ENCODE measurements at places on chromosomes 5 and 9.

GRCh38 chr5:125112196-125112595 is 365.8 kb upstream of the ZNF608 start:
- no peak for DNase-seq

DNA sequence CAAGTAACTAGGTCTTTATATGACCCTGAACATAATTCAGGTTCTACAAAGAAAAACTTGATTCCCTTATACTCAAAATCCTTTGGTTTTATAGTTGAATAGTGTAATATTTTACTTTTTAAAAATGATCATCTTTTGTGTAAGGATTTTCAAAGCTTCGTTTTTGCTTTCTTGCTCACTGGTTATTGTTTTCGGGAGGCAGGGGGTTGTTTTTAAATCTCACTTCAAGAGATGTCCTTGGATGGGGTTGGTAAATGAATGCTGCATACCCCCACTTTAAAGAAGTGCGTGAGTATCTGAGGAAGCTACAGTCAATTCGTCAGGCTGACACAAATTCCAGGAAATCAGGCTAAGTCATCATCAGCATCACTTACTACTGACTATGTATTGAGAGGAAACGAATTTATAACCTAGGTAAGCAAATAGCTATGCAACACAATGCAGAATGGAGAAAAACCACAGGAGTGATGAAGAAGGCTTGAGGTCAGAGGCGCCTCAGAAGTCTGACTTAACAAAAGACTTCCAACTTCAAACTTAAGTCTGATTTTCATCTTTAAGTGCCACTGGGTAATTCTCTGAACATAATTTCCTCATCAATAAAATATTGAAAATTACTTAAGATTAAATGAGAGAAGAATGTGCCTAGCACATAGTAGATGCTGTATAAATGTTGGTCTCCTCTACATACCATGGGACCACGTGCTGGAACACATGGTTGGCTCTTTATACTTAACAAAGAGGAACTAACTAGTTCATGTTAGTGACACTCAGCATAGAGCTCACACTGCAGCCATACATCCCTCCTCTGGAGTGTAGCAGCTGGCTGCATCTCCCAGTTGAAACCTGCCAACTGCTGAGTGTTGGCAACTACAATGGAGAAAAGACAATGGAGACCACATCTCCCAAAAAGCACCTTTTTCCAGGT is 106.0 kb upstream of the KIF2A start:
- no peak for DNase-seq

- DNase-seq = peak; percentile 61
Observed at GRCh38 chr9:35161713-35162604, at the start of gene UNC13B. TSS of gene UNC13B (plus strand) at chr9:35162009. CDS start at chr9:35162284, 275 bp downstream.

- no peak for DNase-seq
Observed at GRCh38 chr5:41010572-41010971, 60.6 kb downstream of the MROH2B start.

GRCh38 chr9:94675008-94675881 is 35.9 kb upstream of the FBP1 start:
- no peak for DNase-seq

DNA sequence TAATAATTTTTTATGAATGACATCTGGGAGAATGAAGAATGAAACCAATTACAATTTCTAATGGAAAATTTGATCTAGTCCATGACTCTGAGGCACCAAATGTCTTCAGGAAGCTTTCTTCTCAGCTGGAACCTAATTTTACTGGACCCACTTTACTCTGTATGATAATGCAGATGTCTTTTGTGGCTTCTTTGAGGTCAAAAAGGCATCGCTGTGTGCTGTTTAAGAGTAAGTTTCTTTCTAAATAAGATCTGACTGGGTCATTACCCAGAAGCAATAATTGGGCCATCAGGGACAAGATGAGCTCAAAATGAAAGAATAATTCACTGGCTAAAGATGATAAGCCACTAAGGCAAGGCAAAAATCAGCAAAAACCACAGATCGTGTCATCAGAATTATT is 633.4 kb downstream of the PSAT1 start:
- no peak for DNase-seq

DNA sequence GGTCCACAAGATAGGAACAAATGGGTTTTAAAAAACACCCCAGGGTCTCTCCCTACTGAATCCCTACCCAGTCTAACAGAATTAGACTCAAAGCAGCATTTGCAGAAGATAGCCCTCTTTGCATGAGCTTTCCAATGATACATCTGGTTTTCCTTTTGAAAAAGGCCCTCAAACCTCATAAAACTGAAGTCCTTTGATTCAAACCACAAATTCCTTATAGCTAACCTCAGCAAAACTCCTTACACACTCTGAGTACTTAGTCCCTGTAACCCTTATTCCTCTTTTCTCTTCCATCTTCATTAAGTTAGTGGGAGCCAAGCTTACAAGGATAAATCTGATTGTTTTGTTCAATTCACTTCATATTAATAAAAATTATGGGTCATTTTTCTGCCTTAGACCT is 90.5 kb upstream of the TNC start:
- DNase-seq = no peak

DNA sequence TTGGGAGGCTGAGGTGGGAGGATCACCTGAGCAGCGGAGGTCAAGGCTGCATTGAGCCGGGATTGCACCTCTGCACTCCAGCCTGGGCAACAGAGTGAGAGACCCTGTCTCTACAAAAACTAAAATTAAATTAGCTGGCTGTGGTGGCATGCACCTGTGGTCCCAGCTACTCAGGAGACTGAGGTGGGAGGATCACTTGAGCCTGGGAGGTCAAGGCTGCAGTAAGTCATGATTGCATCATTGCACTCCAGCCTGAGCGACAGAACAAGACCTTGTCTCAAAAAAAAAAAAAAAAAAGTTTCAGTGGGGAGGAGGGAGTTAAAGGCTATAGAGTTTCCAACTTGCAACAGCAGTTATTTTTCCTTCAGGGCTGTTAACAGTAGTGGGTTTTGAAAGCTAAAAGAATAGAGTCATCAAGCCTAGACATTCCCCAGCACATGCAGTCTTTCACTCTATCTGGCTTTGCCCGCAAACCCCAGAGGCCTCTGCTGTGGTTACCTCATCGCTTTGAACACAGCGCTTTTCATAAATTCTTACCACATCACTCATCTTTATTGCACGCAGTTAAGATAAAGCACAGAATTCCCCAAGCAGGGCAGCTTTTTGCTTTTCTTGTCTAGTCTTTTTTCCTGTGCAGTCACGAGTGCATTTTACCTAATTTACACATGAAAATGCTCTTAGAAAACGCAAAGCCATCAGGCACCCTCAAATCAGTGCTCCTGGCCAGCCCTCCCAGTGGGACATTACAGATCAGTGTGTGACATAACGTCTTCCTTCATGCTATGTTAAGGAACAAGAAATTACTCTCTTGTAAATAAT is 8.7 kb upstream of the SLC2A8 start:
- DNase-seq = peak; percentile 70

DNA sequence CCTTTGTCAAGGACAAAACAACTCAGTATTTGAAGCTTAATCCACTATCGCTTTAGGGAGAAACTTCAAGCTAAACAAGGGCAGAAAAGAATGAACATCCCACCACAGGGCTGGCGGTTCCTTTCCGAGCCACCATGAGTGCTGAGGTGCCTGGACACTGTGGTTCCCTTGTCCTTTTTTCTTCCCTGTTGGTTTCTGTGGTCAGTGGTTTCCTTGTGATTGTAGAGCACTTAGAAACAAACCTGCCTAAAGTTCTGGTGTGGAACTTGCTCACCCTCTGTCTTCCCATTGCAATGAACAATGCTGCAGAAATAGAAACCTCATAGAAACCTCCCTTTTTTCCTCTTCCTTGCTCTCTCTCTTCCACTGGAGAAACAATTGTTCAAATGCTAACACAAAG is 79.3 kb upstream of the TBC1D2 start:
- no peak for DNase-seq

- DNase-seq = no peak
Observed at GRCh38 chr5:65263321-65263720, 218.4 kb downstream of the ADAMTS6 start.

GRCh38 chr9:83972286-83972685 is 7.7 kb downstream of the HNRNPK start:
- DNase-seq = no peak

DNA sequence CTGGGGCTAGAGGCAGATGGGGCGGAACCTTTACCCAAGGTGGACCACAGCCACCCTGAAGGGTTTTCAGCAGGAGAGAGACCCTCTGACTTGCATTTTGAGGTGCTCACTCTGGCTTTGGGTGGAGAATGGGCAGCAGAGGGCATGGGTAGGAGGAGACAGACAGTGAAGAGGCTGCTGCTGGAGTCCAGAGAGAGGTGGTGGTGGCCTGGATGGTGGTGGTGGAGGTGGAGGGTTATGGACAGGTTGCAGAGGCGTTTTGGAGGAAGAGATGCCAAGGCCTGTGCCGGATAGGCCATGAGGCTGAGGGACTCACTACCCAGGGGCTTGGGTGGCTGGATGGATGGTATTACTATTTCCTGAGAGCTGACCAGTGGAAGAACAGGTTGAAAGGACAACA is 46.1 kb upstream of the CDKN2AIPNL start:
- DNase-seq = no peak

GRCh38 chr9:70403166-70403565 is 11.3 kb downstream of the KLF9 start:
- no peak for DNase-seq

DNA sequence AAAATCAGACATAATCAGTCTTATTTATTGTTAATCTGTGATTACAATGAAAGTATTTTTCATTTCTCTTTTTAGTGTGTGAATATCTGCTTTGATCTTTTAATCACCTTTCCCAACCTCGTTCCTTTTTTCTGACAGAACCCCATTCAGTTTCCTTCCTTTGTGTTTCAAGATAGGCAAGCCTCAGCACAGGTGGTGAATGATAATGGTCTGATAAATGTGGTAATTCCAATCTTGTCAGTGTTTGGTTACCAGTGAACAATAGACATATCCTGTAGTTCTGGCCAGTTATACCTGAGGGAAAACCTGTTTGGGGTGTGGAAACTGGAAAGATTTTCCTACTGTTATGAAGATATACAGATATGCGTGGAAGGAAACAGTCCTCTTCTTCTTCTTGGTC is 13.5 kb downstream of the STX17 start:
- DNase-seq = no peak

DNA sequence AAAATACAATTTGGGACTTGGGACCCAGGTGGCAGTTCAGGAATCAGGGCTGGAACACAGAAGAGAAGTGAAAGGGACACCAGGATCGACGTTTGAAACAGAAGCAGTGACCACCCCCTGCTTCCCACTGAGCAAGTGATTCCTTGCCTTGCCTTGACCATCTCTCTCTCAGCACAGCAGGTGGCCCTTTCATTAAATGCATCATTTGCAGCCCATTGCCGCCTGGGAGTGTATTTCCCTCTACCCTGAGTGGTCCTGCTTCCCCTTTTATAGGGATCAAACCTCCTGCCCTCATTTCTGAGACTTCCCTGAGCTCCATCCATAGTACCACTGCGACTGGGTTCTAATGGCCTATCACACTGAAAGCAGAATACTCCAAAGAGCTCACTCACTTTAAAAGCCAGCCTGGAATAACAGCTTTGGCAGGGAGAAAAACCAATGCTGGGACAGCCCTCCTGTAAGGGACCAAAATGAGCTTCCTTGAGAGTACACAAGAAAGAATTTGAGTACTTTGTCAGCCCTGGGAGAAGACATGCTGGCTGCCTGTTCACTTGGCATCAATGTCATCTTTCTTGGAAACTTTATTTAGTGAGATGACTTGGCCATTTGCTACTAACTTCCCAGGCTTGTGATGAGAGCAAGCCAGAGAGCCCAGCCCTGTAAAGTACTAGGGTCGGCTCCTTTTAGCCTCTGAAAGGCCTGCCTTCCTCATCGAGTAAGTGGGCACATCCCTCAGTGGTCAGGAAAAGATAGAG is 149.7 kb downstream of the SLIT3 start:
- DNase-seq = no peak

DNA sequence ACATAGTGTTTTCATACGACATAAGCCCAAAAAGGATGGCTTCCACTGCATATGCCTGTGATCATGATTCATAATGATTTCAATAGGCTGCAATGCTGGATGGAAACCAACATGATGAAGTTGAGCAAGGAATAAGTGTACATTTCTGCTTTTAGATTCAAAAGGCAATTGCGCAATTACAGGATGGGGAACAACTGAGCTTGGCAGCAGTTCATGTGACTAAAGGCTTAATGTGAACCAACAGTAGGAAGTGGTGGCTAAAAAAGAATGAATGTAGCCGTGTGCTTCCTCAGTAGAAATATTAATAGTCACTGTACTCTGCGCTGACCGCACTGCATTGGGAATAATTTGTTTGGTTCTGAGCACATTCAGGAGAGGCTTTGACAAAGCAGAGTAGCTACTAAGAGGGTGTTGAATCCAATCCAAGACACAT is 51.2 kb downstream of the SLC1A3 start:
- no peak for DNase-seq

DNA sequence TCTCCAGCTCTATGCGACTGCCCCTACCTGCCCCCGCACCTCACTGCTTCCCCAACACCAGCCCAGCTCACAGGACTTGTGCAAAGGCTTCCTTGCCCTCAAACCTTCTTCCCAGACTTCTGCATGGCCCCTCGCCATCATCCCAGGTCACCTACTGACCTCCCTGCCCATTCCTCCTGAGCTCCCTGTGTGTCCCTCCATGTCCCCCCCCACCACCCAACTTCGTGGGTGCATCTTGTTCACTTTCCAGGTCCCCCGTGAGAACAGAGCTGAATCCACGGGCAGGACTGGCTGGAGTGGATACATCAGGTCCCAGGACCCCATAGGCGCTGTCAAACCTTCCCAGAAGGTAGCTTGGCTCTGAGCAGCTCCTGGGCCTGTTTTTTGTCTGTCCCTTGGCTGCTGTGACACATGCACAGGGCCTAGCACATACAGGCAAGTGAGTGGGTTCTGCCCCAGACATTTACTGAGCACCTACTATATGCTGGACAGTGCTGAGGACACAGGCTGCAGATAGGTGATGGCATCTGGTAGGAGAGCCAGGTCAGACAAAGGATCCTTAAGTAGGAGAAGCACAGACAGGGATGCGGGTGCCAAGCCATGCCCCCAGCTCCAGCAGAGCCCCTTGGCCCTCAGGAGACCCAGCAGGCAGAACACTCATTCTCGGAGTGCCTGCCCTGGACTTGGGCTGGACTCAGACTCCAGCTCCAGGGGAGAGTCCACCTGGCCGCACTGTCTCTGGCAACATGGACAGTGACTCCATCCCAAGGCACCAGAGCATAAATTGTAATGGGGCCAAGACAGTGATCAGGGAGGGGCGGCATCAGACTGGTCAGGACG is 15.0 kb downstream of the NINJ1 start:
- no peak for DNase-seq
